Posterior vena cava (tissue), 2 donors: ENCODE measurements at places on chromosomes 5 and 9. TPM values are rescaled to one million over a fixed set of nuclear protein-coding genes. Genes with fewer than 3 reads are reported as not detected.

DNA sequence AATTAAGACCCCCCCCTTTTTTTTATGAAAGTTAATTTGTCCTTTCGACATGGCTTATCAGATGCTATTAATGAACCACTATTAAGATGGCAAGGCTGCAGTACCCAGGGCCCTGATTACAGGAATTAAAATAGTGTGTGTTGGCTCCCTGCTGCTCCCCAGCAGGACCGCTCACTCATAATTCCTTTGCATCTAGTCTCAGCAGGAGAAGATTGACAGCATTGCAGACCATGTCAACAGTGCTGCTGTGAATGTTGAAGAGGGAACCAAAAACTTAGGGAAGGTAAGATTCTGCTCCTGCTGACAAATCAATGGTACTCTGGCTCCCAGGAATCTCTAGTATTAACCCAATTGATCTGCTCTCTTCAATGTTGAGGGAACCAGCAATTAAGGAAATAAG lies 61.0 kb downstream of the STX17 start:
- no peak for DNase-seq

GRCh38 chr5:87403899-87404298 lies 8.8 kb downstream of the CCNH start:
- no peak for DNase-seq

GRCh38 chr9:120944948-120945347 lies 18.4 kb upstream of the TRAF1 start:
- no peak for DNase-seq

DNA sequence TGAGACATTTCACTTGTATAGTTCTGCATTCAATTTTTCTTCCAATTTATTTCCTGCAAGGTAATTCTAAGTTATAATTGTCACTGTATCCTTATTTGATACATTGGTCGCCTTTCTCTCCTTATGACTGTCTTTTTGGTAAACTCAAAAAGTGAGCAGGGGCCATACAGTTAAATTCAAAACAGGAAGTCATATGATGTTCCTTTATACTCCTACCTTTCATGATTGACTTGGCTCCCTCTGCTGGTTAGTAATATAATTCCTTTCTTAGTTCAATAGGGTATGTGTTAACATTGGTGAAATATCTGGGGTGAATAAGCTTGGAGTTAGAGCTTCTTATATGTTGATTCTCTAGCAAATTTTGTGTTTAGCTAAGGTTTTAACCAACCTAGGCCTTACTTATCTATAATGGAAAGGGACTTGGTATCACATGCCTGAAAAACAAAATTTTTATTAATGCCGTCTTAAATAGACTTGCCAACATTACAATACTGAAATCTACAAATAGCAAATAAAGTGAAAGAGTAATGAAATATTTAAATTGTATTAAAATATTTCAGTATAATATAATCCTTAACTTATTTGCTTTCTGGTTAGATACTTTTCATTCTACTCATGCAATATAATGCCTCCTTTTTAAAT lies 6.0 kb upstream of the NIPBL start:
- no peak for DNase-seq

DNA sequence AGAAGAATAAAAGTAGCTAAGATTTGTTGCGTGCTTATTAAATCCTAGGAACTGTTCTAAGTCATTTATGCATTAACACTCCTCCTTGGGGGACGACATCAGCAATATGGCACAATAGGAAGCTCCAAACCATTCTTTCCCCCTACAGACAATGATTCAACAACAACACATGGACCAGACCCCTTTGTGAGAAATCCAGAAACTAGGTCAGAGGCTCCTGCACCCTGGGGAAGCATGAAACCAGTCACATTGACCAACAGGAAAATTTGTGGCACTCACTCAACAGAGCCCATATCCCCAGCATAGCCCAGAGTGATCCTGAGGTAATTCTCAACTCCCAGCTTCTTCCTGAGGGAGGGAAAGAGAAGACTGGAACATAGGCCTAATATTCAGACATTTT lies 294.4 kb downstream of the HINT1 start:
- no peak for DNase-seq

DNA sequence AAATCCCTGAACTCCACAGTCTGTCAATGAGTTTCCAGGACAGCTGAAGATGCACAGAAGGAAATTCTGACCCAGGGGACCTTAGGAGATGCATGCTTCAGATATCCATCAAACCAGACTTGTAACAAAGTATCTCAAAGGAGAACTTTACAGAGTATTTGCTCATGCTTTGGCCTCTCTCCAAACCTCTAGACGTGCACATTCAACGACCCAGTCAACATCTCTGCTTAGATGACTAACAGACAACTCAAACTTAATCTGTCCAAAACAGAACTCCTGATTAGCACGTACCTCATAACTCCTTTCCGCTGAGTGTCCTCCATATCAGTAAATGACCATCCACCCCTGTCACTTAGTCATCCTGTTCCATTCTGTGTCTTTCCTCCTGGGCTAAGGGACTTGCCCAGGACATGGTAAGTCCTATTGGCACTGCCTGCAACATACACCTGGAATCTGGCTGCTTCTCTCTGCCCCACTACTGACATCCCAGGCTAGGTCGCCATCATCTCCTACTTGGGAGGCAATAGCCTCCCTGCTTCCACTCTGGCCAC lies 107.4 kb downstream of the LMNB1 start:
- DNase-seq: no peak

DNA sequence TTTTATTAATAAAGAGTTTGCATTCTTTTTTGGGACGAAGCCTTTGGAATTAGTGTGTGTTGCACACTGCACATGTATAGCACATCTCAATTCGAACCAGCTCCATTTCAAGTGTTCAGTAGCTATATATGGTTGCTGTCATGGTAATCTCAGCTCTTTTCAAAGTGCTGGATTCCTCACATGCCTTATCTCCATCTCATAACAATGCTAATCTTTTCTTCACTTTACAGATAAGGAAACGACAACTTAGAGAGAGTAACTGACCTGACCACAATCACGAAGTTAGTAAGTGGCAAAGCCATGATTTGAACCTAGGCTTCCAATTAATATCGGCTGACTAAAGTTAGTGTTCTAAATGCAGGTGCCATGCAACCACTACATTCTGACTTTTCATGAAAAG lies 204.8 kb upstream of the RASEF start:
- no peak for DNase-seq

GRCh38 chr5:121870489-121870888 lies 18.8 kb downstream of the FTMT start:
- DNase-seq: no peak

DNA sequence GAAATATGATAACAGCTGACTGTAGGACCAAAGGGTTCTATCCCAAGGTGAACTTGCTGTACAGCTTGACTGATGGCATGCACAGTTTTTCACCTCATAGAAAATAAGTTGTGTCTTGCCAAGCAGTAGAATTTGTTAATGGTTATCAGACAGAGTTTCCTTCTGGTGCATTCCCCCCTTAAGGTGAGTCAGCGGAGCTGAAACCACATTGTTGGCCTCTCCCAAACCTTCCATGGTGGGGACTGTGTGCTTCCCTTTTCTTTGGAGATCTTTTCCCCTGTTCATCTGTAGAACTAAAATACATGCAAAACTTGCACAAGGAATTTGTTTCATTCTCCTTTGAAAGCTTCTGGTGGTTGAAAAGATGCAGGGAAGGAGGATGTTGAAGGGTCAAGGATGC lies 179.8 kb downstream of the FGF1 start:
- DNase-seq: no peak

DNA sequence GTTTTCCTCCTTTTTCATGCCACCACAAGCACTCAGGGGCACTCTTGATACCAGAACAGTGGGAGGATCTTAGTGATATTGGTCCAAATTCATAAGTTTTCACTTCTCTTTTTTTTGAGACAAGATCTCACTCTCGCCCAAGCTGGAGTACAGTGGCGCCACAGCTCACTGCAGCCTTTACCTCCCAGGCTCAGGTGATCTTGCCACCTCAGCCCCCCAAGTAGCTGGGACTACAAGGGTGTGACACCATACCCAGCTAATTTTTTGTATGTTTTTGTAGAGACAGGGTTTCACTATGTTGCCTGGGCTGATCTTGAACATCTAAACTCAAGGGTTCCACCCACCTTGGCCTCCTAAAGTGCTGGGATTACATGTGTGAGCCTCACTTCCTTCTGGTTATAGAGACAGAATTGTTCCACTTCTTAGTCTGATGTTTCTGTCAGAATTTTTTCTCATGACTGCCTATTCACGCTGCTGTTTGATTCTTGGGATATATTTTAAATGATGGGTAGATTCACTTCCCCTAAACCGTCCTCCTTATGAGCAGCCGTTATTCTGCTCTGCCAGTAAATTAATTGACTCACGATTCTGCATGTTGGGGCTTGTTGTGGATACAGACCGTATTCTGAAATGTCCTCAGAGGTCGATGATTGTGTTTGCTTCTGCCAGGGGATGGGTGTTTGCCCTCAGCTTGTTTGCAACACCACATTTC lies 30.8 kb downstream of the MTAP start:
- DNase-seq: no peak

DNA sequence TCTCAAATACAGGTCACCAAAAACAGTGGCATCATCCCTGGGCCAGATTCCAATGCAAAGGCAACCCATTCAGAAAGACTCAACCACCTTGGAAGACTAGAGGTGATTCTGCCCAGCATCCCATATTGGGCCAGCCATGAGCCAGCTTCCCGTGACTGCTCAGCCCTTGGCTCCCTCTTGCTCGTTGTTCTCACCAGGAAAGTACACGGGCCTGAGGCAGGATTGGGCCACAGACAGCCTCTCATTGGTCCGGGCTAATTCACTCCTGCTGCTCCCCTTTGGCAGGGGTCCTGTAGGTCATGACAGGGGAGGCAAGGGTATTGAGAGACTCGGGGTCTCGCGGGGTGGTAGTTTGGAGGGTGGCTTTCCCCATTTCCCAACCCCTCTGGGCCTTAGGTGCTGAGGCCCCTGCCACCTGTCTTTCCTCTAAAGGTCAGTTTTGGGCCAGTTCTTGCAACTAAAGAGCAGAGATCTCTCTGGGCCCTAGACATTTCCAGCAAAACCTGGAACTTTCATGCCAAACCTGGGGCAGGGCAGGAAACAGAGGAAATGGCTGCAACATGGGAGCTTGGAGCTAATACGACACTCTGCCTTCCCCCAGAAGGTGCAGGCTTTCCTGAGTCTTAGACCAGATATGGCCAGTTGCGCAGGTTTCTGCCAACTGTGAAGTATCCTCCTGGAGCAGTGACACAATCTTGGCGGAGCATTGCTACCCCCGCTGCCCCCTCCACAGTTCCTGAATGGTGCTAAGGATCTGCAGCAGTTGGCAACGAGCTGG lies 22.0 kb upstream of the FGFR4 start:
- no peak for DNase-seq

DNA sequence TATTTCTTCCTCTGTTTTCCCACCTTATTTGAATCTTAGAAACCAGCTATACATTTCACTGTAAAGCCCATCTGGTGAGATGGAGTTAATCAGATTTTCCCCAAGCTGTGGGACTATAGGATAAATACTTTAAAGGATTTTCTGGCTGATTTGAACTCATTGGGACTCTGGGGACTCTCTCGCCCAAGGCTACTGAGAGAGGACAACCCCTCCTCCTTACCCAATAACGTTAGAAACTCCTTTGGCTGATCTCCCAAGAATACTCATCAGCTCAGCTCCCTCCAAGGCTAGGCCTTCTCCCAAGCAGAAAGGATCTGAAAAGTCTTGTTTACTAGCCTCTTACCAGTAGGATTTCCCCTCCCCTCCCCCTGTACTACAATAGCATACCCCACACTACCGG lies 1.5 kb upstream of the GLRA1 start:
- no peak for DNase-seq

DNA sequence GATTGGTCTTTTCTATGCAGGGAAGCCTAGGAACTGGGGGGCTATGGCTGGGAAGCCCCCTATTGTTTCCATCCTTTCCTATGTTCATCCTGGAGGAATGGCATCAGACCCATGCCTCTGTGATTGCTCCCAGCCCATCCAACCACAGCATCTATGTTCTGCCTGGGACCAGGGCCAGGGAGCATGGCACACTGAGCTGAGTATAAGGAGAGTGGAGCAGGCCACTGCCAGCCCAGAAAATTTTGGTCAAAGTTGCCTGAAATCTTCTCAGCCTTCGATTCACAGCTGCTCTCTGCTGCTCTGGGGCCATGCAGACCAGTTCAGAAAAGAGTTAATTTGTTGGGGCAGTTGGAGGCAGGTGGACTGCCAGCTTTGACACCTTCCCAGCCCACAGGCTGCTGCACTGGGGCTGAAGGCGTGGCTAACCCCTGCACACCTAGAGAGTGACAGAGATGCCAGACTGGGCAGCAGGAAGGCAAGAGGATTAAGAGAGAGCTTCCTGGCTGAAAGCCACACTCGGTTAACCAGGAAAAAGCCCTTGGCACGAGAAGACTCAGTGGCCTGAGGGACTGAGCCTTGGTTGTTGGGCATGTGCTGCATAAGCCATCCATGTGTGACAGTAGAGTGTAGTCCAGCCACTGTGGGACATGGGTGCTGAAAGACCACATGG lies 12.1 kb downstream of the TGFBI start:
- DNase-seq: peak; percentile 28

GRCh38 chr5:141649056-141649688 lies 2.0 kb downstream of the FCHSD1 start:
- no peak for DNase-seq

DNA sequence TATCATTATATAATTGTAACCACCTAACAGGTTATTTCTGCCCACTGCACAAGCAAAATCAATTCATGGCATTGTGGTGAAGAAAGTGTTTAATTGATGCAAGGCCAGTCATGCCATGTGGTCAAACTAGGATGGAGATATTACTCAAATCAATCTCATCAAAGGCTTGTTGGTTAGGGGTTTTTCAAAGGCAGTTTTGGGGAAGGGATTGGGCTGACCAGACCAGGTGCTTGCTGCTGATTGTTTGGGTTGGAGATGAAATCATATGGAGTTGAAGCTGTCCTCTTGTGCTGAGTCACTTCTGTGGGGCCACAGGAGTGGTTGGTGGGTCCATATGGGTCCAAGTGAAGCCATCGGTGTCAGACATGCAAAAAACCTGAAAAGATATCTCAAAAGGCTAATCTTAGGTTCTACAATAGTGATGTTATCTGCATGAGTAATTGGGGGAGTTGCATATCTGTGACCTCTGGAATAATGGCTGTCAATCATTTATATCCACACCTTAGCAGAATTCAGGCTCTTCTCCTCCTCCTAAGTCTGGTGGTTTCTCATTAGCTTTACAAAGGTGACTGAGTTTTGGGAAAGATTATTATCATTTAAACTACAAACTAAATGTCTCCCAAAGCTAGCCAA lies 44.9 kb downstream of the HMGCS1 start:
- no peak for DNase-seq

Gene SVEP1
- 113 TPM for total RNA-seq

Gene CMBL
- 20.4 TPM for total RNA-seq

Gene BNC2
- 61.2 TPM for total RNA-seq

Gene SLC34A1
- total RNA-seq: not detected

Gene TICAM2
- total RNA-seq: 7.7 TPM

Gene JAKMIP2
- total RNA-seq: 0.42 TPM

Gene NKD2
- 5.0 TPM for total RNA-seq

Gene C5orf46
- total RNA-seq: not detected

Gene MCIDAS
- total RNA-seq: not detected

Gene LPAR1
- total RNA-seq: 147 TPM

Gene AP3B1
- 44.4 TPM for total RNA-seq
